ENCODE measurements at places on chromosomes 1 and 21. TPM values are rescaled to one million over a fixed set of nuclear protein-coding genes. Genes with fewer than 3 reads are reported as not detected.

The DISP1 gene
- total RNA-seq = 17.5 TPM

The HMCN1 gene
- total RNA-seq = 2.7 TPM

The FGGY gene
- total RNA-seq = 31.0 TPM

The MFSD2A gene
- 10.5 TPM for total RNA-seq

The AIRE gene
- total RNA-seq = 0.25 TPM

The CFHR2 gene
- total RNA-seq = not detected

The ROR1 gene
- total RNA-seq = 8.0 TPM

The CPLANE2 gene
- total RNA-seq = 9.4 TPM

The CYP4Z1 gene
- 0.22 TPM for total RNA-seq

GRCh38 chr1:29832936-29833335, 596.6 kb downstream of the PTPRU start:
- H3K36me3 ChIP-seq = no peaks in the 10 kb centered on the region
- no peak for DNase-seq
- no peaks in the 10 kb centered on the region for H3K27me3 ChIP-seq
- no peaks in the 10 kb centered on the region for H3K4me1 ChIP-seq

DNA sequence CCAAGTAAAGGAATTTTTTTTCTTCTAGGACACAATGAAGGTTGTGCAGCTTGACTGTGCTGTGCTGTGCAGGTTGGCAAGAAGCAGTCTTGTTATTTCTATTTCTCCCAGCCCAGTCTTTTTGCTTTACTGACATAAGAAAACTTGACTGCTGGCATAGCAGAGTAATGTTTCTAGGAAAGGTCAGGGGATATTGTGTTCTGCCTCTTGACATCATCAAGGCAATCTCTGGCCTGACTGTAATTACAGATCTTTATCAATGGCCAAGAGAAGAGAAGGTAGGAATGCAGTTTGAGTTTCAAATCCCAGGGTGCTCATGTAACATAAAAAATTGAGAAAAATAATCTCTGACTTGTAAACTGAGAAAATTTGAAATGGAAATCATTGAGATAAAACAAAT, 226.3 kb upstream of the ADGRL4 start:
- no peaks in the 10 kb centered on the region for H3K36me3 ChIP-seq
- no peak overlapping the region for H3K27ac ChIP-seq
- no peaks in the 10 kb centered on the region for H3K4me1 ChIP-seq
- H3K27me3 ChIP-seq = no peaks in the 10 kb centered on the region
- DNase-seq = no peak

- H3K36me3 ChIP-seq = no peaks in the 10 kb centered on the region
- DNase-seq = no peak
- no peak overlapping the region for H3K4me3 ChIP-seq
- no peak overlapping the region for H3K27ac ChIP-seq
- H3K27me3 ChIP-seq = no peaks in the 10 kb centered on the region
Observed at GRCh38 chr1:12114916-12115315, 51.8 kb downstream of the TNFRSF8 start.

DNA sequence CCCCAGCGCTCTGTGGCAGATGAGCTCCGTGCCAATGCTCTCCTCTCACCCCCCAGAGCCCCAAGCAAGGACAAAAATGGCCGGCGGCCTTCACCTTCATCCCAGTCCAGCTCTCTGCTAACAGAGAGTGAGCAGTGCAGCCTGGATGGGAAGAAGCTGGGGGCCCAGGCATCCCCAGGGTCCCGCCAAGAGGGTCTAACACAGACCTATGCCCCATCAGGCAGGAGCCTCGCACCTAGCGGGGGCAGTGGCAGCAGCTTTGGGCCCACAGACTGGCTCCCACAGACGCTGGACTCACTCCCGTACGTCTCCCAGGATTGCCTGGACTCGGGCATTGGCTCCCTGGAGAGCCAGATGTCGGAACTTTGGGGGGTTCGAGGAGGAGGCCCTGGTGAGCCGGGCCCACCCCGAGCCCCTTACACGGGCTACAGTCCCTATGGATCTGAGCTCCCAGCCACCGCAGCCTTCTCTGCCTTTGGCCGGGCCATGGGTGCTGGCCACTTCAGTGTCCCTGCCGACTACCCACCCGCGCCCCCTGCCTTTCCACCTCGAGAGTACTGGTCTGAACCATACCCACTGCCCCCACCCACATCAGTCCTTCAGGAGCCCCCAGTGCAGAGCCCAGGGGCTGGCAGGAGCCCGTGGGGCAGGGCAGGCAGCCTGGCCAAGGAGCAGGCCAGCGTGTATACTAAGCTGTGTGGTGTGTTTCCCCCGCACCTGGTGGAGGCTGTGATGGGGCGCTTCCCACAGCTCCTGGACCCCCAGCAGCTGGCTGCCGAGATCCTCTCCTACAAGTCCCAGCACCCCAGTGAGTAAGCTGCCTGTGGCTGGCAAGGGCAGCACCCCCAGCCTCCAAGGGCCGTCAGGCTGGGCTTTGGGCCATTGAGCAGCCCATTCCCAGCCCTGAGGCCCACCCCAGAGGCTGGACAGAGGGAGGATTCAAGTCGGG, 8.7 kb downstream of the ZC3H12A start:
- H3K36me3 ChIP-seq = no peaks in the 10 kb centered on the region
- no peak overlapping the region for H3K27ac ChIP-seq
- H3K4me1 ChIP-seq = peaks cover 21% of the 10 kb centered on the region
- DNase-seq = no peak
- H3K27me3 ChIP-seq = no peaks in the 10 kb centered on the region
- H3K4me3 ChIP-seq = no peak overlapping the region

DNA sequence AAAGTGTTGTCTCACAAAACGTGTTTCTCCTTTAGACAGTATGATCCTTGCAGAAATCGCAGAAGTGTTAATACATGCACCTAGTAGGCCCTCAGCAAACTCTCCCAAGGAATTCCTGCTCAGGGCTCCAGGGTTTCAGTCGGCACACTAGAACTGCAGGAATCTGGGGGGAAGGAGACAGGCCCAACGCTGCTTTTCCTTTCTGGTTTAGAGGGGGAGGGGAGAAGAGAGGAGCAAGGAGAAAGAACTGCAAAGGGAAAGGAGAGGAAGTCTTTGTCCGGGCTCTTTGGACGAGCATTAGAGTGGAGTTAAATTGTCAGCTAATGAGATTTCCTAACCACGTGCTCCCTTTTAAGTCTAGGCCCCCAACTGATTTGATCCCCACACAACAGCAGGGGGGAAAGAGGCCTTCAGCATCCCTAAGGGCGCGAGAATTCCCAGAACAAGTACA, 103.7 kb upstream of the SOD1 start:
- no peak overlapping the region for H3K4me3 ChIP-seq
- H3K27ac ChIP-seq = no peak overlapping the region
- no peaks in the 10 kb centered on the region for H3K36me3 ChIP-seq
- peaks cover 4% of the 10 kb centered on the region for H3K27me3 ChIP-seq

DNA sequence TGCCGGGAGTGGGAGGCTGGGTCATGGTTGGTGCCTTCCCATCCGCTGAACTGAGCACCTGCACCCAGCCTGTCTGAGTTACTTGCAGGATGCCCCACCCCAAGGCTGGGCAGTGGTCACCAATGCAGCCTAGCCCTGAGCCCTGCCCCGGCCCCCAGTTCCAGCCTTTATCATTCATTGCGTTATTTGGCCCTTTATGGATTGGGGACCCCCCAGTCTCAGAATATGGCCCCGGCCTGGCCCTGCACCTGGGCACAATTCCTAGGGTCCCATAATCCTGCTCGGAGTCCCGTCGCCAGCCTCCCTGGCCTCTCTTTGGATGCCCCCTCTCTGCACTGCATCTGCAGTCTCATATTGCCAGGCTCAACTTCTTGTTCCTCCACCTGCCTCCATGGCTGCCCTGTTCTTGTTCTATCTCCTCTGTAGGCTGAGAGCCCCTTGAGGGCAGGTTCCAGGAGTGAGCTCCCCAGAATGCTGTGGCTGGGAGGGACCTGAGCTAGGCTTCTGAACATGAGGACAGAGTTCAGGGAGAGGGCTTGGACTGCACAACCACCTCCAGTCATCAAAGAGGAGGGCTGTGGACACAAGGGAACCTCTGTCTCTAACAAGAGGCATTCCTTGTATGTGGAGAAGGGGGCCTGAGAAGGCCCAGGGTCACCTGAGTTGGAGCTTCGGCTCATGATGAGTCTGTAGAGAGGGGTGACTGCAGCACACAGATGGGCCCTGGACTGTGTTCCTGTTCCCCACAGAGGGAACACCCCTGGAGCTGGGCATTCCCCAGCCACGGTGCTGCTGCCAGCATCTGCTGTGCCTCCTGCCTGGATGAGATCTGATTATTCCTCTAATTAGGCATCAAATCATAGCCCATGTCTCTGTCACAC, 1.1 kb upstream of the KNCN start:
- H3K27ac ChIP-seq = no peak overlapping the region
- DNase-seq = no peak
- H3K4me3 ChIP-seq = no peak overlapping the region

GRCh38 chr1:67570486-67571143, 114.4 kb upstream of the GADD45A start:
- H3K27me3 ChIP-seq = no peaks in the 10 kb centered on the region
- no peaks in the 10 kb centered on the region for H3K4me1 ChIP-seq
- H3K4me3 ChIP-seq = no peak overlapping the region
- no peak for DNase-seq

DNA sequence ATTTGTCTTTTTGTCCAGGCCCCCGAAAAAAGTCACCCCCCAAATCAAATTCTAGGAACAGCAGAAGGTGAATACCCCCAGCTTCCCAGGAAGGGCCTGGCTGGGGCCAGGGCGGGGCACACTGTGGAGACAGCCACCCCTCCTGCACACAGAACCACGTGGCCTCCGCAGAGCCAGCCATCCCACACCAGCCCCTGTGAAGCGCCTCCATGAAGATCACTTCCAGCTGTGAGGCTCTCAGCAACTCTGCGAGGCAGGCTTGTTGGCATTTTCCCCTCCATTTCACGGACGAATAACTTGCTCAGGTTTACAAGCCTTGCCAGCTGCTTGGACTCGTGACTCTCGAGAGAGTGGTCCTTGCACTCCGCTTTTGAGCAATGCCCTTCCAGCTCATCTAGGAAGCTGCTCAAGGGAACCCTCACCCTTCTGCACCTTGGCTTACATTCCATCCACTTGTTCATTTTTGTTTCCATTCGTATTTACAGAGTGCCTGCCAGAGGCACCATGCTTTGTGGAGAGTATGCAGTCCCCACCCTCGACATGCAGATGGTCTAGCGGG, 48.2 kb downstream of the SYT6 start:
- no peak overlapping the region for H3K4me3 ChIP-seq
- H3K4me1 ChIP-seq = no peaks in the 10 kb centered on the region
- H3K27me3 ChIP-seq = no peaks in the 10 kb centered on the region
- H3K27ac ChIP-seq = no peak overlapping the region
- peak; percentile 76 for DNase-seq

GRCh38 chr1:90731382-90732050, 14.4 kb upstream of the BARHL2 start:
- DNase-seq = no peak
- peaks cover 65% of the 10 kb centered on the region for H3K27me3 ChIP-seq
- H3K4me1 ChIP-seq = no peaks in the 10 kb centered on the region
- H3K27ac ChIP-seq = no peak overlapping the region
- H3K36me3 ChIP-seq = no peaks in the 10 kb centered on the region

DNA sequence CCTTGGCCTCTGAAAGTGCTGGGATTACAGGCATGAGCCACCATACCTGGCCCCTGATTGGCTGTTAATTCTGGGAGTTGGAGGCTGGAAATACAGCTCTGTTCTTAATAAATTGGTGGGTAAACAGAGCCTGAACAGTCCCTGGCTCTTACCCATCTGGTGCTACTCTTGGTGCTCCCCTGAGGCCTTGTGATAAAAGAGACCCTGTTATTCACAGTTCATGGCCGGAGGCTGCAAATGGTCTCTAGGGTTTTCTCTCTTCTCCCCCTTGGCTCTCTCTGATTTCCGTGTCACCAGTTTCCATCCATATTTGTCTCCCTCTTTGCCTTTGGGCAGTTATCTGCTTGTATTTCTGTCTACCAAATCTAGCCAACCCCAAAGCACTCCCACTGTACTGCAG, 17.2 kb downstream of the NFASC start:
- no peak for DNase-seq
- H3K27ac ChIP-seq = peak overlapping the region; percentile 51

GRCh38 chr1:171873664-171874063, 32.4 kb downstream of the DNM3 start:
- no peaks in the 10 kb centered on the region for H3K36me3 ChIP-seq
- DNase-seq = no peak
- H3K27ac ChIP-seq = no peak overlapping the region
- no peaks in the 10 kb centered on the region for H3K4me1 ChIP-seq
- H3K27me3 ChIP-seq = no peaks in the 10 kb centered on the region
- no peak overlapping the region for H3K4me3 ChIP-seq

- no peaks in the 10 kb centered on the region for H3K27me3 ChIP-seq
- H3K4me3 ChIP-seq = no peak overlapping the region
- H3K27ac ChIP-seq = no peak overlapping the region
- DNase-seq = no peak
Observed at GRCh38 chr1:222285526-222285925, 262.4 kb downstream of the HHIPL2 start.

- no peak for DNase-seq
- no peaks in the 10 kb centered on the region for H3K27me3 ChIP-seq
- H3K27ac ChIP-seq = no peak overlapping the region
Observed at GRCh38 chr1:30385246-30385995, 338.0 kb downstream of the MATN1 start.

DNA sequence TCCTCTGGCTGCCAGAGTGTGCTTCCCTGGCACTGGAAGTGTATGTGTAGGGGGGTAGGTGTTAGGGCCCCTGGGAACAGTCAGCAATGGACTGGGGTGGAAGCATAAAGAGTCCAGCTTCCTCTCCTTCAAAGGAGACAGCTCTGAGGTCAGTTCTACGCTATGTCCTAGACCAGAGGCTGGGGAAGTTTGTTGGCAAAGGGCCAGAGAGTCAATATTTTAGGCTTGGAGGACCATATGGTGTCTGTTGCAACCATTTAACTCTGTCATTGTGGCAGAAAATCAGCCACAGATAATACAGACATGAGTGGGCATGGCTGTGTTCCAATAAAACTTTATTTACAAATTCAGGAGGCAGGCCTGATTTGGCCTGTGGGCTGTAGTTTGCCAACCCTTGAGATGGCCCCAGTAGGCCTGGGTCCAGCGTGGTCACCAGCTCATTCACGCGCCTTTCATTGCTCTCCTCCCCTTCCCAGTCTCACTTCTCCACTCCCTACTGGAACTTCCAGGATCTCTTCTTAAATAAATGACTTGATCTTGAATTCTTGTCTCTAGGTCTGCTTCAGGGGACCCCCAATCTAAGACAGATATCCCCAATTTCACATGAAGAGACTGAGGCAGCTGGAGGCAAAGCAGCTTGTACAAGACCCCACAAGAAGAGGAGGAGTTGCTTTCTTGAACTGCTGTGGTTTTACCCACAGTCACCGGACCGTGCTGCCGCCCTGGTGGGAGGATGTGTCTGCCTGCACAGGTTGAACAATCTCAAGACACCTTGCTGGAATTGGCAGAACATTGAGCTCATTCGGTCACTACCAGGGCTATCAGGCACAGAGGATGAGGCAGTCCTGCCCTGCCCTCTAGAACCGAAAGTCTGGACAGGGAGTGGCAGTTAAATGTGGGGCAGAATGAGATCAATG, 162.4 kb upstream of the POU3F1 start:
- no peaks in the 10 kb centered on the region for H3K4me1 ChIP-seq
- H3K36me3 ChIP-seq = no peaks in the 10 kb centered on the region

Measured in kidney (tissue), 22 donors.